Stimulated activated CD8-positive, alpha-beta memory T cell treated with anti-CD3 and anti-CD28 coated beads, Interleukin-15, amount 100 ng/mL, for 1 hour (primary cell): ENCODE measurements at places on chromosomes 1 and 21.

DNA sequence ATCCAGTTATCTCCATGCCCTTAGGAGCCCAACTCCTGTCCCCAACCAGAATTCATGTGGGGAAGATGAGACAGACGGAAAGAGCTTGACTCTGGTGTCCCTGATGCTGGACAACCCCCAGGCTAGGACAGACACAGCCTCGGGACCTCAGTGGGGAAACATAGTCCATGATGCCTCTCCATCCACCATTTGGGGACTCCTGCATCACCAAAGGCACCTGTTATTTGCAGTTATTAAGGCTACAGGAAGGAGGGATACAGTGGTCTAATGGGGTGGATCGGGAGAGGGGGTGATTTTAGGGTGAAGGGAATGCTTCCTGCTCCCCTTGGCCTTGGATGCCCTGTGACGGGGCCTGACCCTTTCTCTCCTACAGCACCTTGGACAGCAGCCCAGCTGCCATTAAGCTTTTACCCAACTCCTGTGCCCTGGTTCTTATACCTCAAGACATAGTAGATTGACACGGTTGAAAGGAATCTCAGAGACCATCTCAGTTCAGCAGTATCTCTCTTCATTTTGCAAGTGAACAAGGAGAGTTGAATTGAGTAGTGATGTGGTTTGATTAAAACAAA lies 111.6 kb downstream of the MATN1 start:
- DNase-seq, result no peak

- no peak for DNase-seq
Measured at GRCh38 chr1:174797398-174797797, 202.3 kb upstream of the CACYBP start.

- no peak for DNase-seq
Measured at GRCh38 chr1:234593109-234593508, 16.9 kb downstream of the IRF2BP2 start.

DNA sequence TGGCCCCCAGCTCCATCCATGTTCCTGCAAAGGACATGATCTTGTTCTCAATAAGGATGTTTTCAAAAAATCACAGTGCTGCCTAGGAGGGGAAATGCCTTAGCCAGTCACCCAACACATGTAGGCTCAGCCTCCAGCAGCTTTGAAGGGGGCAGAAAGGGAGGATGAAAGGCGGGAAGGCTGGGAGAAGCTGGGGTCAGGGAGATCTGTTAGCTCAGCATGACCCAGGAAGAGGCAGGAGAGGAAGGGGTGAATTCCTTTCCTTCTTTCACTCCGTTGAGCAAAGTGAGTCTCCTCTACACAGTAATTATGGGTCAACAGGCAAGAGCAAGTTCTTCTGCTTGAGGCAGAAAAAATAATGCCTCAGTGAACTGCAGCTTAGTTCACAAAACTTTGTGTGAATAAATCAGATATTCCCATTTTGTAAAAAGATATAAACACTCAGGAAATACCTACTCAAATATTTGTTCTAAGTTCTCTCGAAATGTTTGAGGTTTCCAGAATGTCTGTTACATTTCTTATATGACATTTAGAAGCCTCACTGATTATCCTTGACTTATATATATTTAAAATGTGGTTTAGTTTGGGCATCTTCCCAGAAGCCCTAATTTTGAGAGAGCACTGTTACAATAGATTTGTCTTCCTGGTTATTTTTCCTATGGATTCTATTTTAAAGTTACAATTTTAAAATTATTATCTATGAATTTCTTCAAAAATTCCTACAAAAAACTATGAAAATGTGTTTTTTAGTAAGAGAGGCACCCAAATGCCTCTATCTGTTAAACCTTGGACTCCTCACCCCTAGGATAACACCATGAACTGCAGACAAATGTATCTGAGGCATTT lies 116.8 kb downstream of the KCNJ6 start:
- DNase-seq, result no peak

DNA sequence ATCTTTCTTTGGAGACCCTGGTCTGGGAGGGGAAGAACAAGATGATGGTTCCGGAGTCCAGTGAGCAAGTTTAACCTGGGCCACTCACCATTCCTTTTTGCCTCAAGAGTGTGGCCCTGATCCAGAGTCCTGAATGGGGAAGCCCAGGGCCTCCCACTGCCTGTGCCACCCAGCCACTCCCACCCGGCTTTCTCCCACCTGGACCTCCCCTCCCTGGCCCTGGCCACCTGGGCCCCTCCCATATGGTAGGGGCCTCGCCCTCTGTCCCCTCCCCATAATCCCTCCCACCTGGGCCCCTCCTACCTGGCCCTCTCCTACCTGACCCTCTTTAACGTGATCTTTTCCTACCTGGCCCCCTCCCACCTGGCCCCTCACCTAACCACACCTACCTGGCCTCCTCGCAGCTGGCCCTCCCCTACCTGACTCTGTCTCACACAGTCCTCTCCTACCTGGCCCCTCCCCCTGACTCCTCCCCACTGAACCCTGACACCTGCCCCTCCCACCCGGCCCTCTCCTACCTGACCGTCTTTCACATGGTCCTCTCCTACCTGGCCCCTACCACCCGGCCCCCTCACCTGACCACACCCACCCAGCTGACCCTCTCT lies 220.7 kb upstream of the VAMP3 start:
- DNase-seq, result no peak

- no peak for DNase-seq
Measured at GRCh38 chr1:178933105-178933561, 62.3 kb upstream of the ANGPTL1 start.

DNA sequence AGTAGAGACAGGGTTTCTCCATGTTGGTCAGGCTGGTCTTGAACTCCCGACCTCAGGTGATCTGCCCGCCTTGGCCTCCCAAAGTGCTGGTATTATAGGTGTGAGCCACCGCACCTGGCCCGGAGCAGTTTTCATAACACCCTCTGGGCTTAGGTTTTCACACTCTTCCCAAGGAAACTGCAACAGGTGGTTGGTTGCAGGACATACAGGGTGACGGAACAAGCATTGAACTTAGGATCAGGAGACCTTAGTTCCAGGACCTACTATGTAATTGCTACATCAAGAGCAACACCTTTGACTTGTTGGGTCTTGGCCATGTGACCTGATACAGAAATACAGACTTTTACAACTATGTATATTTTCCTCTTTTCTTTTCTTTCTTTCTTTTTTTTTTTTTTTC lies 37.9 kb downstream of the MFSD2A start:
- no peak for DNase-seq

DNA sequence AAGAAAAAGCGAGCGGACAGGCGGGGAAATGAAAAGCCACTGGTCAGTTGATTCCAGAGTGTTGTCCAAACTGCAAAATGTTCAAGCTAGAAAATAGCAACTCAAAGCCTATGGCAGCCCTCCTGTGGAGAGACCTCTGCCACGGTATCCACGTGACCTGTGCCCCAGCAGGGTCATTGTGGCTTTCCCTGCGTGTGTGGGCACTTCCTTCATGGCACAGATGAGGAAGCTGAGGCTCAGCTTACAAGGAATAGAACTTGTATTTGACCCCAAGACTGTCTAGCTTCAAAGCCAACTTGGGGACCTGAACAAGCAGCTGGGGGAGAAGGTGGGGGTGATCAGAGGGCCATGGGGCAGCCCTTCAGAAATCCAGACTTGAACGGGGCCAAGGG lies 15.6 kb upstream of the PLEKHG5 start:
- no peak for DNase-seq

DNA sequence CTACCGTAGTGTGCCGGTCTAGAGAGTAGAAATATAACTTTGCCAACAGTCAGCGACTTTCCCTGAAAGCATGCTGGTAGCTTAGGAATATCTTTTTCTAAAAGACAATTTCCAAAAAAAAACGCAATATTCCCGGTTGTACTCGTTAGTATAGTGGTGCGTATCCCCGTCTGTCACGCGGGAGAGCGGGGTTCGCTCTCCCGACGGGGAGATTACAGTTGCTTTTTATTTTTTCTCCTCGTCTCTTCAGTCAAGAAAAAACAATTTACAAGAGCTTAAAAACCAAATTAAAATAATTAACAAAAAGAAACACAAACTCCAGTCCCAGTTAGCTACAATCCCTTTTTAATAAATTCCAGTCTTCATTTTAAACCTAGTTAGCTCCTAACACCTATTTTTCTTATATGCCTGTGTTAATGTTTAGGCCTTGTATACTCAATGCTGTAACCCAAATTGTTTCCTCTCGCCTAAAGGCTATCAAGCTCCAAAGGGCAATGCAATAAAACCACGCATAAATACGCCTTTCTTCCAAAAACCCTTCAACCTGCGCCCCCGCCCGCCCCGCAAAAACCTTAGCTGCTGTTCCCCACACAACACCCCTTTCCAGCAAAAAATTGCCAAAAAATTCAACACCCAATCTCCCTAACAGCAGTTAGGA lies 7.8 kb downstream of the HSPA6 start:
- no peak for DNase-seq

DNA sequence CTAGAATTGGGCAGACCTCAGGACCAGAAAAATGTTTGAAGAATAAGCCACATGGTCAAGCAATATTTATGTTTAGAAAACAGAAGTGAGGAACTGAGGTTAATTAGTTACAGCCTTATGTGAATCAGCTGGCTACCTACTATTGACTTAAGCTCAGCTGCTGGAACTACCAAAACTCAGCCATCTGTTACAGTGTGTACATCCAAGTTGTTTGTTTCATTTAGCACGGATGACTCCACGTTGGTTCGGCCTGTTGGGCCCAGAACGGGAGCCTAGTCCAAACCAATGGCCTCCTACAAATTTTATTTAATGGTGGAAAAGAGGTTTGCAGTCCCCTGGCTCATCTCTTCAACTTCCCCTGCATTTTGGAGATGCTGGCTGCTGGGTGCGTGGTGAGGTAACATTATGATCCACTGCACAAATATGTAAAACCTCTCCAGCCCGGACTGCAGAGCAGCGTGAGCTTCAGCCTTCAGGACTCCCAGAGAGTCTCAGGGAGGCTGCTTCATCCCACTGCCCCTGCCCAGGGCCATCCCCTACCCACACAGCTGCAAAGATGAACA lies 143.4 kb downstream of the ZZZ3 start:
- no peak for DNase-seq

DNA sequence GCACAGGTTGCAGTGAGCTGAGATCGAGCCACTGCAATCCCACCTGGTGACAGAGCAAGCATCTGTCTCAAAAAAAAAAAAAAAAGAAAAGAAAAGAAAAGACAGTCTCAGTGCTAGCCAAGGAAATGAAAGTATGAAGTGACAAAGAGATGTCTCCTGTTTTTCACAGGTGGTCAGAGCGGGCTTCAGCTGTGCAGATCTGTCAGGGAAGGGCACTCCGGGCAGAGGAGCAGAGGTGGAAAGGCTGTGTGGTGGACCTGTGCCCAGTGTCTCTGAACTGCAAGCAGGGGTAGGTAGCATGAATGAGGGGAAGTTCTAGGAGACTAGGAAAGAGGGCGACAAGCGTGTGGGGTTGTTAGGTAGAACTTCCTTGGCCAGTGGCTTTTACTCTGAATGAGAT lies 67.5 kb downstream of the CD247 start:
- no peak for DNase-seq

DNA sequence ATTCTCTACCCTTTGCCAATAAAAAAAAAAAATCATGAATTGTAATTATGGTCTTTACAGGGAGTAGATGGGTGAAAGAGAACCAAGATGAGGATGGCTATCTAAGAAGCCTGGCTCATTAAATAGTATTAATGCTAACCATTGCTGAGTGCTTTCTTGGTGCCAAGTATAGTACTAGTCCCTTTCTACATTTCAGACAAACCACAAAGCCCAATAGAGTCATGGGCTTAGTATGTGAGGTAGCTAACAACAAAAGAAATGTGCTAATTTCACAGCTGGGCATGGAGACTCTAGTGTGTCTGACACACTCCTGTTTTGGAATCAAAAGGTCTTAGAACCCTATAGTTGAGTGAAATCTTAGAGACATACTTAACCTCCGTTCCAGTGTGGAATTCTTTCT lies 84.5 kb upstream of the ESRRG start:
- DNase-seq, result no peak

DNA sequence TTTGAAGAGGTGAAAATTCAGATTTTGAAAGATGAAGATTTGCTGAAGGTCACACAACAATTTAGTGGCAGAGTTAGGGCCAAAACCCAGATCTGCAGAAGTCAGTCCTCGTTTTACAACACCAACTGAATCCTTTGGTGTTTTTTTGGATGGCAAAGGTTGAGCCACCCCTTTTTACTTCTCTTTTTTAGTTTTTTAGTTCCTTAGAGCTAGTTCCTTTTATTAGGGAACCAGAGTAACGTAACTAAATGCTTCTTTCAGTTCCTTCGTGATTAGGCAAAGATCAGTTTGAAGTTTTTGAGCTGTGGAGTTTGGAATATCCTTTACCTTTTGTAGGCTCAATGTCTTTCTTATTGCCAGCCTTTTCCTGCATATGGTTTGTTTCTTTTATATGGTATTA lies 67.9 kb upstream of the ARID1A start:
- DNase-seq, result no peak

GRCh38 chr1:7424352-7424890 lies 346.7 kb upstream of the VAMP3 start:
- no peak for DNase-seq

DNA sequence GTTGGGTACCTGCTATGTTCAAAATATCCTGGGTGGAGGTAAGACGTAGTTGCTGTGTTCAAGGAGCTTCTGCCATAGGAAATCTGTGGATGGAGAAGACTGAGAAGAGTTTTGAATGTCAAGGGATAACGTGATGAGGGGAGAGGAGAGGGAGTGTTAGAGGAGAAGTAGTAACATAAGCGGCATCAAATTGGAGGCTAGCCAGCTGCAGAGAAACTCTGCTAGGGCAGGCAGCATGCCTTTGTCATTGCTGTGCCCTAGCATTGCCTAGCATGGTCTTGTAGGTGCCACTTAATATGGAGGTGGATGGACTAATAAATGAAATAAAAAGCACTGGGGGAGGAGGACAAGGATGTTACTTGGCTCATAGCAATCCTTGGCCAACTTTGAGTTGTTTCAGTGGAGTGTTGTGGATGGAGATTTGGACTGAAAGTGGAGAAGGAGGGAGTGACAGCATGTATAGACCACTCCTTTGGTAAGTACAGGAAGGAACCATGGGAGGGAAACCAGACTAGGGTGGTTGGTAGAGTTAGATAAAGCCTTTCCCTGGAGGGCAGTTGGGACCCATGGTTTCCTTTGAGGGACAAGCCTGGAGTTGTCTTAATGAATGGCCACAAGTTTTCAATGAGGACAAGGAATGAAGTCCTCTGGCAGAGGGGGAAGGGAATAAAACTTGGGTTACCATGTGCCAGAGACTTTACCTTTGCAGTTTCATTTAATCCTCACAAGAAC lies 6.3 kb downstream of the VANGL1 start:
- no peak for DNase-seq

- DNase-seq, result no peak
Measured at GRCh38 chr21:46322351-46323226, 1.1 kb downstream of the C21orf58 start.

GRCh38 chr1:175579956-175580750 lies 163.2 kb downstream of the TNR start:
- no peak for DNase-seq

GRCh38 chr1:22388671-22389450 lies 62.8 kb upstream of the ZBTB40 start:
- no peak for DNase-seq

GRCh38 chr1:163035446-163036249 lies 33.5 kb upstream of the RGS4 start:
- DNase-seq, result no peak
